HAP-1 (cell line): ENCODE measurements at places on chromosomes 6 and 20.

- DNase-seq: no peak
Observed at GRCh38 chr6:75480425-75480824, 13.2 kb downstream of the FILIP1 start.

DNA sequence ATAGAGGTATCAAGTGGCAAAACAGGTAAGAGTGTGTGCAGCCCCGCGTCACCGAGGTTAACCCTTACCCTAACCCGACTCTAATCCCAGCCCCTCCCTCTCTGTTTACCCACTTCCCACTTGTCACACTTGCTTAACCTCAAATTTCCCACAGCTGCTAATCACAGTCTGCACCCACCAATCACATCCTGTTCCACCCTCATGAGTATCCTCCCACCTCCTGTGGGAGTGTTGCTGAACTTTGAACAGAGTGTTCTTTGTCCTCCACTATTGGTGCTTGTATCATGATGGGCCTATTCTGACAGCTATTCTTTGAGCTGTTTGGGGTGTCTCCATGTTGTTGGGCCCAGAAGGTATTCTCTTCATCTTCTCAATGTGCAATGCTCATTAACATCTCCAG is 487.8 kb downstream of the PTPRT start:
- no peak for DNase-seq

DNA sequence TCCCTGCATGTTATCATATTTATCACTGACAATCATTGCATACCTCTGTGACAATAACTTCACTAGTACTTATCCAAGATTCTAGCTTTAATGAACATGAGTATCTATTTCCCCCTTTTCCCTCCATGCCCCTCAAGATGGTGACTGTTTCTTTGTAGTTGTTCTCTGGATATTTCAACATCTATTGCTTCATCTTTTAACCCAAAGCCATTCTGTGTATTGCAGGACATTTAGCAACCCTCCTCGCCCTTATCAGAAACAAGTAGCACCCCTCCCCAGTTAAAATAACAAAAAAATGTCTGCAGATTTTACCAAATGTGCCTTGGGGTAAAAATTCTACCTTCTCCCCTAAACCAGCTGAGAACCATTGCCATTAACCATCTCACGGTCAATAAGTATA is 979.8 kb upstream of the MANEA start:
- DNase-seq: no peak

DNA sequence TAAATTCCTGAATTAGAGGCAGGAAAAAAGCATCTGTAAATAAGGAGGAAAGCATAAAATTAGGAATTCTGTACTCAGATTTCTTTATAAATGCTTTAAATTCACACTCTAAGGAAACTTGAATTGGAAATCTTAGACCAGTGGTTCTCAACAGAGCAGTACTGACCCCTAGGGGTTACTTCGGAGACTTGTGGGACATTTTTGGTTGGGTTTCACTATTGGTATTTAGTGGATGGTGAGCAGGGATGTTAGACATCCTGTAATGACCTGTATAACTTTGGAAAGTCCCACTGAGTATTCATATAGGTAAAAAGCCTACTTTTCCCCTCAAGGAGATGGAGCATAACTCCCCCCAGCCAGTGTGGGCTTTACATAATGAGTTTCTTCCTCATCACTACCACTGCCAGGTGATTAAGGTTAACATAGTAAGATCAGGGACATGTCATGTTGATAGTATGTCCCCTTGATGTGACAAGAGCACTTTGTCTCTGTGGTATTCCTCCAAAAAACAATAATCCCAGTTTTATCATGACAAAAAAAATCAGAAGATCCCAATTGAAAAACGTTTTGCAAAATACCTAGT is 31.0 kb downstream of the GLO1 start:
- peak; percentile 56 for DNase-seq

GRCh38 chr6:95496769-95497426 is 80.4 kb upstream of the MANEA start:
- DNase-seq: no peak

DNA sequence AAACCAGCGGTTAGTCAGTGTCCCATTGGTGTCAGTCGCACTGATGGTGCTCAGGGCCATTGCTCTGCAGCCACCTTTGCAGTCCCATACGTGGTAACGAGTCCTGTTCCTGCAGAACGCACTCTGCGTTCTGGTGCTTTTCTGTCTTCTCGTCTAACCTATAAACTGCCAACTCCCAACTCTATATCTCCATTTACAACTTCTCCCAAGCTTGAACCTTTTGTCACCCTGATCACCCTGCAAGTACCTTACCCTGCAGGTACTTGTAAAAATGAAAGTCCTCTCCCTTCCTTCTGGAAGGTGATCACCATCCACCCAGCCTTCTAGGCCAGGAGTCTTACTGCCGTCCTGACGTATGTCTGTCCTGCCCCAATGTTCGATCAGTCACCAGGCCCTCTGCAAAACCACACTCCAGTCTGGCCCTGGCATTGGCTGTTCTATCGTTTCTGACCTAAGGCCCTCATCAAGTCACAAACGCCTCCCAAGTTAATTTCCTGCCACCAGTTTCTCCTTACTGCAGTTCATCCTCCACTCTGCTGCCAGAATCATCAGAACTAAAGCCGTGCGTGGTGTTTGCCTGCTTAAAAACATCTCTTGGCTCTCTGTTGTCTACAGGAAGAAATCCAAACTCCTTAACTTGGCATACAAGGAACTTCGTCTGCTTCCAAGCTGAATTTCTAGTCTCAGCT is 7.9 kb downstream of the RREB1 start:
- no peak for DNase-seq

DNA sequence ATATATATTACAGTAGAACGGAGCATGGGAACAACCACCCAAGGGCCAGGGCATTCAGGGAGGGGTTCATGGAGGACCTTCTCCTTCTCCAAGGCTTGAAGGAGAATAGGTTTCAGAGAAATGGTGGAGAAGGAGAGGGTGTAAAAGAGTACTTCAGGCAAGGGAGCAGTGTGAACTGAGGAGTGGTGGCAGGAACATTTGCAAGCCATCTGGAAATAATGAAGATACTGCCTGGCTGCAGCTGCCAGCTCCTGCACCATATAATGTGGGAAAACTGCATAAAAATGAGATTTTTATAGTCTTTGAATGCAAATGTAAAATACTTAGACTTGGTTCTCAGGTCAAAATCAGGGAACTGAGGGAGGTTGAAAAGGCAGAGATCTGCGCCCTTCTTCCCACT is 9.6 kb upstream of the DEFB121 start:
- DNase-seq: no peak

- DNase-seq: no peak
Observed at GRCh38 chr20:47252879-47253307, 103.6 kb downstream of the ZMYND8 start.

DNA sequence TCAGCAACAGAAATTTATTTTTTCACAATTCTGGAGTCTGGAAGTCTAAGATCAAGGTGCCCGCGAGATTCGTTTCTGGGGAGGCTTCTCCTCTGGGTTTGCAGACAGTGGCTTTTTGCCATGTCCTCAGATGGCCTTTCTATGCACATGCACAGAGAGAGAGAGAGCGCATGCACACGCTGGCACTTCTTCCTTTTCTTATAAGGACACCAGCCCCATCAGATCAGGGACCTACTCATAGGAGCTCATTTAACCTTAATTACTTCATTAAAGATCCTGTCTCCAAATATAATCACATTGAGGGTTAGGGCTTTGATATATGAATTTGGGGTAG is 260.7 kb upstream of the PLCB4 start:
- no peak for DNase-seq

GRCh38 chr6:151692216-151692615 is 115.3 kb upstream of the ESR1 start:
- DNase-seq: no peak

- DNase-seq: no peak
Observed at GRCh38 chr6:54102238-54102637, 9.0 kb upstream of the MLIP start.

GRCh38 chr6:145815309-145816274 is 997 bp upstream of the FBXO30 start:
- DNase-seq: no peak

- peak; percentile 38 for DNase-seq
Observed at GRCh38 chr20:17430125-17430950, 100.8 kb downstream of the BFSP1 start.

DNA sequence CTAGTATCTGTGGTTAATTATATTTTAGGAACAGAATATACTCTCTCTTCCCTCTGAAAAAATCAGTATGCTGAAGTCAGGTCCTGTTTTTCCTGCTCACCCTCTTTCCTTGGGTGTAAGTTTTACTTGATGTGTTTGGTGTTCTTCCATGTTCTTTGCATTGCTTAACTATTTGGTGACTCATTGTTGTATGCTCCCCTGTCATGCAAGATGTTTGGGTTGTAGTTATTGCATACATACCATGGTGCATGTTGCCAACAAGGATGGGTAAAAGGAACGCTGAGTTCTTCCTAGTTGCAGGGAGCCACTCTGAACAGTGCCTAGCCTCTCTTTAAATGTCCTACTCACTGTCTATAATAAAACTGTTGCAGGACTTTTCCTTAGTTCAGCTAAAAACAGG is 207.9 kb upstream of the LAMP5 start:
- DNase-seq: no peak

DNA sequence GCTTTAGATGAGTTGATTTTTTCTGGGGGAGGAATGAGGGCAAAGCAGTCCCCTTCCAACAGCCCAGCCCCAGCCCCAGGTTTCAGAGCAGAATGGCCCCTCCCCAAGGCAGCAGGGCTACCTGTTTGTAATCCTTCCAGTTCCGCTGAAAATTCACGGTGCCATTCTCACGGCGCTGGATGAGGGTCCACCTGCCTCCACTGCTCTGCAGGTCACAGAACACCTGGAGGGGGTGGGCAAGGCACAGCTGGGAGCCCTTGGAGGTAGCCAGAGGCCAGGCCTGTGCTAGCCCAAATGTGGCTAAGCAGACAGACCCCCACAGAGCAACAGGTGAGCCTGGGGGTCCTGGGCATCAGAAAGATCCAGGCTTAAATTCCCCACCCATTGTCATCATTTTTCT is 36.5 kb downstream of the ANGPT4 start:
- no peak for DNase-seq

GRCh38 chr6:118881440-118882313 is 12.3 kb upstream of the ASF1A start:
- no peak for DNase-seq

GRCh38 chr6:2807342-2808090 is 34.1 kb downstream of the SERPINB1 start:
- DNase-seq: no peak

- DNase-seq: no peak
Observed at GRCh38 chr6:17353440-17354175, 39.8 kb upstream of the CAP2 start.

GRCh38 chr6:113211170-113211569 is 646.0 kb upstream of the MARCKS start:
- DNase-seq: no peak

DNA sequence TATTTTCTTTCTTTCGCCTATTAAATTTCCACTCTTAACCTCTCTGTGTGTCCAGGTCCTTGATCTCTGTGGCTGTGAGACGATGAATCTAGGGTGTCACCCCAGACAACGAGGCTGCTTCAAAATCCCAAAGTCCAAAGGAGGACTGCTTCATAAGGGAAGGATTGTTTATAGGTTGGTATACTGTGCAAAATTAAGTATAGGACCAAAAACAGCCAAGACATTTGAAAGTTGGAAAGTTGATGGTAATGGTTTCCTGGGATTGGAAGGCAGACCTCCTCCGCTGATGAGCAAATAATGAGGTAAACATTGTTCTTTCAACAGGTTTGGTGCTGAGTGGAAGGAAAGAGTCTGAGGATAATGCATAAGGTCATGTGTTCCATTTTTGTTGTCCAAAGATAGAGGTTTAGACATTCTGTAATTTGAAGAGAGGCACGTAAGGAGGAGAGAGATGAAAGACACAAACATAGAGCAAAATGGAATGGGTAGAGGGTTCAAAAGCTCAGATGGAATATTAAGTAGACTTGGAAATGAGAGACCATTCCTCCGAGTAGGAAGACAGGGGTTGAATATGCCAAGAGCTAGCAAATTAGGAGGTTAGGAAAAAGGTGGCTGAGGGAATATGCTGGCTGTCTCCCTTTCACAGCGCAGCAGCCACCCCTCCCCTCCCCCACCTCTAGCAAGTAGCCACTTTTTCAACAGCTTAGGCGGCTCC is 24.8 kb downstream of the ZNF311 start:
- DNase-seq: no peak

GRCh38 chr6:114376611-114377175 is 33.9 kb upstream of the HS3ST5 start:
- DNase-seq: no peak

DNA sequence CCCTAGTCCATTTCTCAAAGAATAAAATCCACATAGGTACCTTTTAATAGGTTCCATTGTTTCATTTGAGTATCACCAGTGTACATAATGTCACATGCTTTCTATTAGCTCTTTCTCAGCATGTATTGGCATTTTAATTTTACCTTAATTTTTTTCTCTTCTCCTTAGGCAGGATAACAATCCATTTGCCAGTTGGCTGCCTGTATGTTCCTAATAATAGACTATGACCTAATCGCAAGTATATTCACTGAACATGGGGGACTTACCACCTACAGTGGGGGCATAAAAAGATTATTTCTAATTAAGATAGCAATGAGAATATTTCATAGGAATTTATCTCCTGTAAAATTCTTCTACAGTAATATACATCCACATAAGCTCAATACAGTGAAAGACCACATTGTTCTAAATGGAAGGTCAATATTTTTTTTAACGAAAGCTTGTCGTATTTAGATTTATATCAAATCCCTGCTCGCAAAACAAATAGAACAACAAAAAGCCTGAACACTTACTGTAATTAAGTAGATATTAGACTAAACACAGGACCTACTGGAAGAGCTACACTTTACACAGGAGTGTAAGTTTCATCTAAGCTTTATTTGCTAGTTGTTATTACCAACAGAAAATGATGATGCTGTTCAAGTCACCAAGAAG is 76.4 kb downstream of the OGFRL1 start:
- DNase-seq: no peak

- DNase-seq: peak; percentile 65
Observed at GRCh38 chr20:20237093-20237959, 130.6 kb upstream of the INSM1 start.

DNA sequence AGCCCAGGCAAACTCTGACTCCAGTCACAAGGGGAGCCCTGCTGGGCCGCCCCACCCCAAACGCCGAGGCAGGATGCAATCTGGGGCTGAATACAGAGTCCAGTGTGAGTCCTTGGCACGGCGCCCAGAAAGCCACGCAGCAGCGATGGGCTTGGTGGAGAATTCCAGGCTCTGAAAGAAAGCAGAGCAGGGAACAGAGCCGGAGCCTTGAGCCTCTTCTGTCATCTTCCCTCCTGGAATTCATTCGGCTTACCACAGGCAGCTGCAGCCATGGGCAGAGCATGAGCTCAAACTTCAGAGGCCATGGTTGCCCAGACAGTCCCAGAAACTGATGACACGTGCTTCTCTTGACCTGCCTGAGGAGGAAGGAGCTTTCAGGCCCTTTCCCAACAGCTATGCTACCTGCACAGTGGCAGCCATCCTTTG is 441.1 kb upstream of the JARID2 start:
- no peak for DNase-seq

- DNase-seq: no peak
Observed at GRCh38 chr6:85792254-85792653, 149.6 kb upstream of the SYNCRIP start.

DNA sequence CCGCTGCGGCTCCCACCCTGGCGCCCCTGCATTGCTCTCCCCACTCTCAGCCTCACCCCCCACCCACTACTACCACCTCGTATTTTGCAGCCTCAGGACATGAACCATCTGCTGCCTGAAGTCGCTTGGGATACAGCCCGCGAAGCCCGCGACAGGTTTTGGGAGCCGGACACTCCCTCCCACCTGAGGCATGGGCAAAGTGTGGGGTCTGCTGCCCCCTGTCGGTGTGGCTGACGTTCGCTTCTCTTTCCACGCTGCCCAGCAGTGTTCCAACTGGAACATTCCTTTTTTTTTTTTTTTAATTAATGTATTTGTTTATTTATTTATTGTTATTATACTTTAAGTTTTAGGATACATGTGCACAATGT is 15.3 kb upstream of the LPA start:
- DNase-seq: peak; percentile 27
